ENCODE measurements at places on chromosomes 12 and 14.

DNA sequence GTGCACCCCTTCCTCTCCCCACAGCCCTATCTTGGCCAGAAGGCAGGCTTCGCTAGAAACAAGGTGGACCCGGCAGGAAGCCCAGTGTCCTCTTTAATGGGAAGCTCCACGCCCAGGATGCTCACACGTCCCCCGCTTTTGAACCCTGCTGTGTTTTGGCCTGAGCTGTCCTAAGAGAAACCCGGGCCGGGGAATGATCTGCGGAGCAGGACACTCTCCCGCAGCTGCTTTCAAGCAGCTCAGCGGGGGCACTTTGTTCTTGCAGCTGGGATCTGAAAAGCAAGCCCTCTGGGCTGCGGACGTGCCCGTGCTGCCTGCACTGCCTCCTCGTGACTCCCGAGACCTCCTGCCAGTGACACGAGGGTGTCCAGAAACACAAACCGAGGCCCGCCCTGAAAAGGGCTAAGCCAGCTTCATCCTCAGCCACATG lies 30.0 kb downstream of the SCARB1 start:
- peak; percentile 75 for DNase-seq

- no peak for DNase-seq
Measured at GRCh38 chr14:24441904-24442239, 704 bp downstream of the SDR39U1 start.

- peak; percentile 11 for DNase-seq
Measured at GRCh38 chr12:23704992-23705943, 244.2 kb downstream of the SOX5 start.

GRCh38 chr14:100618763-100619320 lies 31.6 kb upstream of the BEGAIN start:
- no peak for DNase-seq

- DNase-seq: peak; percentile 44
Measured at GRCh38 chr14:88342980-88343379, 19.9 kb upstream of the KCNK10 start.

DNA sequence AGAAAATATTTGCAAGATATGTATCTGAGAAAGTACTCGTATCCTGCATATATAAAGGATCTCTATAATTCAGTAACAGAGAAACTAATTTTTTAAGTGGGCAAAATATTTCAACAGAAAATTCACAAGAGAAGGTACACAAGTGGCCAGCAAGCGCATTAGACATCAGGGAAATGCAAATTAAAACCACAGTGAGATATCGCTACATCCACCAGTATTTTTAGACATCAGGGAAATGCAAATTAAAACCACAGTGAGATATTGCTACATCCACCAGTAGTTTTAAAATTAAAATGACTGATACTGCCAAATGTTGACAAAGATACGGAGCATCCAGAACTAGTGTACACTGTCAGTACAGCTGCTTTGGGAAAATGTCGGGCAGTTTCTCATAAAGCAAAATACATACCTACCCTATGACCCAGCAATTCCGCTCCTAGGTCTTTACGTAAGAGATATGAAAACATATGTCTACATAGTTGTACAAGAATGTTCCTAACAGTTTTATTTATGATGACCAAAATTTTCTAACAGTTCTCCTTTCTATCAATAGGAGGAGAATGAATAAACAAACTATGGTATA lies 2.8 kb upstream of the KCNK13 start:
- DNase-seq: no peak

GRCh38 chr14:56273155-56273554 lies 154.9 kb downstream of the PELI2 start:
- DNase-seq: no peak

GRCh38 chr14:73209953-73210352 lies 27.4 kb upstream of the PAPLN start:
- DNase-seq: no peak

DNA sequence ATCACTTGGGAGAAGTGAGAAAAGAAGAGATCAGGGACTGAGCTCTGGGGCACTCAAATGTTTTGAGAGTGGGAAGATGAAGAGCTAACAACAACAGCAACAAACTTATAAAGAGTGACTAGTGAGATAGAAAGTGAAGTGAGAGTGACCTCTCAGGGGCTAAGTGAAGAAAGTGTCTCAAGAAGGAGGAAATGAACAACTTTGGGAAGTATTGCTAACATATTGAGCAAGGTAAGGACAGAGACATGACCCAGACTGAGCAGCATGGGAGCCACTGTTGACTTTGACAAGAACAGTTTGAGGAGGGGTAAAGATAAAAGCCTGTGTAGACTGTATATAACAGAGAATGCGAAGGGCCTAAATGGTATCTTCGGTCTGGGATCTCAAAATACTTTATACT lies 155.1 kb upstream of the BTG1 start:
- no peak for DNase-seq

GRCh38 chr14:33880330-33880729 lies 70.5 kb downstream of the EGLN3 start:
- DNase-seq: no peak

GRCh38 chr14:77375973-77376770 lies 722 bp downstream of the TMED8 start:
- DNase-seq: peak; percentile 34

DNA sequence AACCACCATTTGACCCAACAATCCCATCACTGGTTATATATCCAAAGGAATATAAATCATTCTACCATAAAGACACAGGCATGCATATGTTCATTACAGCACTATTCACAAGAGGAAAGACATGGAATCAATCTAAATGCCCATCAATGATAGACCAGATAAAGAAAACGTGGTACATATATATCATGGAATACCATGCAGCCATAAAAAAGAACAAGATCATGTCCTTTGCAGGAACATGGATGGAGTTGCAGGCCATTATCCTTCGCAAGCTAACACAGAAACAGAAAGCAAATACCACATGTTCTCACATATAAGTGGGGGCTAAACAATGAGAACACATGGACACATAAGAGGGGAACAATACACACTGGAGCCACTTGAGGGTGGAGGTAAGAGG lies 15.7 kb downstream of the CAPRIN2 start:
- no peak for DNase-seq

- DNase-seq: no peak
Measured at GRCh38 chr14:51446771-51447170, 204.9 kb upstream of the FRMD6 start.

DNA sequence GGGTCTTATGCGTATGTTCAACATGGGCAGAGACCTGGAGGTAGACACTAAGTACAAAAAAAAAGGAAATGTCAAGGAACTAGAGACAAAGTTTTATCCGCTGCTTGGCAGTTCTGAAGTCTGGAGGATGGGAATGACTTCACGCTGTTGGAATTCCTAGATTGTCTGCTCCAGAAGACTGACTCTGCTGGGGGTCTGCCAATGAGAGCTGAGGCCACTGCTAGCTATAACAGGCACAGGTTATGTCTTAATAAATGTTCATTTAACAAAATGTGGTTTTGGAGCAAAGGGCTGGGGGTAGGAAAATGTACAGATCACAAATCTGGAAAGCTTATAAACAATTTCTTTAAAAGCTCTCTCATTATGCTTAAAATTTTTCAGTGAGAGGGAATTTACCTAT lies 5.9 kb downstream of the RNASE8 start:
- DNase-seq: peak; percentile 74

DNA sequence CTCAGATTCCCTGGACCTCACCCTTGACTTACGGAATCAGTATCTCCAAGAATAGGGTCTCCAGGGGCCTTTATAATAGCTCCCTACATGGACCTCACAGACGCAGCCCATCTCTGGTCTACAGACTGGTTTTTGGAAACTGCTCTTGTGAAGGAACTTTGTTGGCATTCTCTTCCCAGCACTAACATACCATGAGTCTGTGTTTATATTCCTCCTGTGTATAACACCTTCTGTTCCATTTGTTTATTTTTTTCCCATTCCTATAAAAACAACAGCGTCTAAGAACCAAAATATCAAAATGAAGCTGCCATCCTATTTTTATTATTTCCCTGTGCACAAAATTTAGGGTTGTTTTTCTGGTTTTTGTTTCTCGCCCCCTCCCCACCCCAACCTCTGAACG lies 131.1 kb downstream of the NEDD1 start:
- DNase-seq: no peak

DNA sequence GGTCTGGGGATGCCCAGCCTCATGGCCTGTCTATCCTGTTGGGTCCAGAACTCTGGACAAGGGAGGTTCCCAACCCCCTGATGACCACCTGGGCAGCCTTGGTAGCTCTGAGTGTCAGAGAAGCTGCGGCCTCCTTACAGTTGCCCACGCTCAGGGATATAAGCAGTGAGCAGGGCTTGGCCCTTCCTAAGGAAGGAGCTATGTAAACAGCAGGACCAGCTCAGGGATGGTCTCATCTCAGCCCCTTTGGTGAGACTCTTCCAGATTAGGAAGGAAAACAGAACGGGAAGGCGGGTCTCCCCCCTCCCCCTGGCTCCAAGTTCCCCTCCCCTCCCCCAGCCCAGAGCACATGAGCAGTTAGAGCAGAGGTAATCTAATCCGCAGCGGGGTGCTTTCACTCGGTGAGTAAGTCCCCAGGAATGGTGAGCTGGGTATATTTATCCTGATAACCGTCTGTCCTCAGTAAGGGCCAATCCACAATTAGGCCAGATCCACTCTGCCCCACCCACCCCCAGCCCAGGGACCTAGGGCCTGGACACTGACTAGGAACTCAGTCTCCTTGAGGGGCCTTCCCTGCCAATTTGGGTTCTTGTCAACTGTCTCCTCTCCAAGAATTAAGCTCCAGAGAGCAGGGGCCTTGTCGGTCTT lies 29.5 kb upstream of the RPLP0 start:
- peak; percentile 100 for DNase-seq

GRCh38 chr12:22938323-22938722 lies 313.4 kb downstream of the ETNK1 start:
- DNase-seq: no peak

- peak; percentile 78 for DNase-seq
Measured at GRCh38 chr12:57765003-57765697, 1.7 kb downstream of the CYP27B1 start.

DNA sequence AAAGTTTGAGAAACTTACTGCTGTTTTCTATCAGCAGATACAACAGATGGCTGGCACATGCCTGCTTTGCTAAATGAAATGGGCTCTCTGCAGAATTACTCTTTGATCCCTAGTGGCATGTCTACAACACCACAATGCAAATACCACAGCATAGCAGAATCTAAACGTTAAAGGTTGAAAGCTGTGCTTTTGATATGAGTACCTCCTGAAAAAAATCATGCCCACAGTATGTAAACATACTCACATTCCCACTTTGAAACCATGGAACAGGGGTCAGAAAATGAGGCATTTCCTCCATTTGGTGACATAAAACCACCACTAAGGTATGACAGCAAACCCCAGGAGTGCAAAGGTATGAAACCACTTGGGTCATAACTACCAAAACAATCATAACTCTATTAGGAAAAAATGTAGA lies 7.5 kb downstream of the WIF1 start:
- DNase-seq: no peak

- DNase-seq: no peak
Measured at GRCh38 chr12:107782067-107782466, 7.6 kb downstream of the ASCL4 start.

- DNase-seq: peak; percentile 80
Measured at GRCh38 chr12:101076921-101077320, 133.1 kb downstream of the SLC5A8 start.

GRCh38 chr12:124637581-124637981 lies 70.2 kb upstream of the NCOR2 start:
- DNase-seq: no peak

DNA sequence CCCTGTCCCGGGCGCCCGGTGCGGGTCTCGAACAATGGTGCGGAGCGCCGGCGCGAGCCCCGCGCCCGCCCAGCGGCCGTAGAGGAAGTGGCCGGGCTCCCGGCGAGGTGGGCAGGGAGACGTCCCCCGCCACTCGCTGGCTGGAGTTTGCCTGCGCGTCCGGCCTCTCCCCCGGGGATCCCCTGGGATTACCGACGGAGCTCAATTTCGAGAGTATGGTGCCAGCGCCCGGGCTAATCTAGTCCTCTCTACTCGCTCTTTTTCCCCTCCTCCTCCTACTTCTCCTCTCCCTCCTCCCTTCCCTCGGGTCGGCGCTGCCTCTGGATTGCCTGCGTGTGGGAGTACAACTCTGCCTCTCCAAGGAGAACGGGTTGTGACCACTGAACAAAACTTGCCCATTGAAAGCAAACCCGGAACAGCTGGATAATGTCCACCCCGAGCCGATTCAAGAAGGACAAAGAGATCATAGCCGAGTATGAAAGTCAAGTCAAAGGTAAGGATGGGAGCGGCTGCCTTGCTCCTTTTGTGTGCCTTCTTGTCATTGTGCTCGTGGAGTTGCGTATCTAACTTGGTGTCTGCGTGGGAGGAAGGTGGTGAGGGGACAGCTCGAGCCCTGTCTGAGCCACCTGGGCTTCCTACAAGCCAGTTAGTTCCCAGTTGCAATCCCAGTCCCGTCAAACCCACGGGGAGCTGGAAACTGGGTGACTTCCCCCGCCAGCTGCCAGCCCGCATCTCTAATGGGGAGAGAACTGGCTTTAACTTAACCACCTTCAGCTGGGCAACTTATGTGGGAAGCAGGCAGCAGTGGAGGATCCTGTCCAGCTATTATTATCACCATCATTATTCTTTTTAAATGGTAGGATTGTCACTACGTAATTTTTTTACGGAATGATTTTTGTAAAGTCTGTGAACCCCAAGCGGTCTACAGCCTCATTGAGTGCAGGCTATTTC lies at the start of gene SRGAP1:
Gene SRGAP1, plus strand, starts transcription at position 310 of the 951 bp plus-strand sequence. Its CDS starts 117 bp downstream, at position 427.
- DNase-seq: peak; percentile 65

- peak; percentile 24 for DNase-seq
Measured at GRCh38 chr14:71733210-71733883, 198.9 kb upstream of the RGS6 start.

GRCh38 chr12:38904537-38905479 lies 583 bp downstream of the CPNE8 start:
- DNase-seq: peak; percentile 96

GRCh38 chr14:28254768-28255167 lies 511.8 kb upstream of the FOXG1 start:
- DNase-seq: no peak

DNA sequence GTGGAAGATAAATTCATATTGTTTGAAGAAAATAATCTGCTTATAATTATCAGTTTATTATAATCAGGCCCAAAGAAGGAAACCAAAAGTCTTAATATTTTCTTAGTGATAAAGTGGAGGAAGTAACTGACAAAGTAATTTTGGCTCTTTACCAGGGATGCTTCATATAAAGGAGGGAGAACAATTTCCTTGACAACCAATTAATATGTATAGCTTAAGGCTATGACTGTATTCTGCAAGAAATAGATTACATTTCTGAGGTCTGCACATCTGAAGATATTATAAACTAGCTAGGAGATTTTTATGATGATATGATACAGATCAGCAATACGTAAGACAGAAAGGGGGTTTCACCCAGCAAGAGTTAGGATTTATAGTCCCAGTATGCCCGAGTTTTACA lies 90.8 kb downstream of the BICD1 start:
- no peak for DNase-seq

- no peak for DNase-seq
Measured at GRCh38 chr14:49982501-49982951, 89.6 kb downstream of the ARF6 start.
